ENCODE measurements at places on chromosomes 5 and 9.
A peak's percentile ranks its signal among the peaks of the same experiment; 100 is the strongest.

DNA sequence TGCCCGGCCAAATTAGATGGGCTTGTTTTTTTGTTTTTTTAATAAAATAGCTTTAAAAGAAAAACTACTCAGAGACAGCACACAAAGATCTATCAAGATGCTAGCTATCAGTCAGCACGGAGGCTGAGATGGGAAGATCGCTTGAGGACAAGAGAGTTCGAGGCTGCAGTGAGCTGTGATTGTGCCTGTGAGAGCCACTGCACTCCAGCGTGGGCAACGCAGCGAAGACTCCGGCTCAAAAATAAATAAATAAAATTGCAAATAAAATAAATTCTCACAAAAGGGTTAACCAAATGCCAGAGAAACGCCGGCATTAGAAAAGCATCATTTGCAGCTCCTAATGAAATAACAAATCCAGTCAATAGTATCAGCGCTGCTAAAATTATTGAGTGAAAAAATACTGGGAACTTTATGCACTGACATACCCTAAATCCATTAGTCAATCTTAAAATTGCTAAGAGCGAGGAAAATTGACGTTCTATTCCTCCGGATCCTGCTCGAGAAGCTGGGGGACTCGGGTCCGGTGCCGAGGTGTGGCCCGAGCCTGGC is 681 bp downstream of the CPLANE1 start:
- DNase-seq = no peak

- DNase-seq = no peak
These were observed 27.6 kb downstream of the SEMA4D start for GRCh38 chr9:89470224-89470839.

GRCh38 chr5:110335361-110336066 is 391.0 kb downstream of the TMEM232 start:
- DNase-seq = no peak

DNA sequence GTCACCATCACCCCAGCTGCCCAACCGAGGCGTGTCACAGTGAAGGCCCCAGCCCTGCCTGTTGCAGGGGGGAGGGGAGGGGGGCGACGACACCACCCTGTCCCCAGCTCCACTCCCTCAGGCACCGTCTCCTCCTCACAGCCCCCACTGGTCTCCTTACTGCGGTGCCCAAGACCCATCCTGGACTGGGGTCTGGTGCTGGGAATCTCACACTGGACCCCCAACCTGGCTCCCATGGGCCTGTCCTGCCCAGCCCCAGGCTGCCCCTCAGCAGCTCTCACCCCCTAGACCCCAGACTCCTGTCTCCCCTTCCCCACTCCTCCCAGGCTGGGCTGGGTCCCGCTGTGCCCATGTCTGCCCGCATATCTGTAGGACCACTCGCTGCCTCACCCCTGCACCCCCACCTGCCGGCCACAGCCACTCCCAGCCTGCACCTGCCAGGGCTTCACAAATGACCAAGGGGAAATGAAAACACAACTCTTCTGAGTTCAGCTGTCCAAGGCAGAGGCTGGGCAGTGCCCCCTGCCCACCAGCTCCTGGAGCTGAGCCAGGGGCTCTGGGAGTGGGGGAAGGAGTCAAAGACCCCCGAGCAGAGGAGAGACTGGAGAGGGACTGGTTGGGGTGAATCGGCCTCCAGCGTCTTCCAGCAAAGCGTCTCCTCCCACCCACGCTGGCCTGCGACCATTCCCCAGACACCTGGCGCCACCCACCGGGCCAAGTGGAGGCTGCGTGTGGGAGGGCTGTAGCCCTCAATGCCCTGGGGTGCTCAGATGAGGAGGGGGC is 32.6 kb upstream of the EGFL7 start:
- DNase-seq = peak; percentile 74

- no peak for DNase-seq
These were observed 351.3 kb downstream of the NTRK2 start for GRCh38 chr9:85020791-85021190.

- DNase-seq = no peak
These were observed 137.4 kb upstream of the ABCA1 start for GRCh38 chr9:105065098-105066088.

DNA sequence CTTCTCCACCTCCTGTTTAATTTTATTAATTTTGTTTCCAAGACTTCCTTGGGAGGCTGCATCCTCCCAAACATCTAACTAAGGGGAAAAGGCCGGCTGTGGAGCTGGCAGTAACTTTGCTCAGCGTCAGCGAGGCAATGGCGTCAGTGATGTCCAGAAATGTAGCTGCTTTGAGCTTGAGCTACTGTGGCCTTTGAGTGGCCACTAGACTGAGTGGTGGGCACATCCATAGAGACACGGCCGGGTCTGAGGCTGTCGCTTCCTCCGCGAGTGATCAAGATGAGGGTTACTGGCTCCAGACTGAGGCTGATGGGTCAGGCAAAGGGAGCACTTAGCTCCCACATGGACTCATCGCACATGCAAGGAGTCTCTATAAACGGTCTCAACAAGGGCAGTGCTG is 277.0 kb downstream of the HSPA4 start:
- DNase-seq = no peak

DNA sequence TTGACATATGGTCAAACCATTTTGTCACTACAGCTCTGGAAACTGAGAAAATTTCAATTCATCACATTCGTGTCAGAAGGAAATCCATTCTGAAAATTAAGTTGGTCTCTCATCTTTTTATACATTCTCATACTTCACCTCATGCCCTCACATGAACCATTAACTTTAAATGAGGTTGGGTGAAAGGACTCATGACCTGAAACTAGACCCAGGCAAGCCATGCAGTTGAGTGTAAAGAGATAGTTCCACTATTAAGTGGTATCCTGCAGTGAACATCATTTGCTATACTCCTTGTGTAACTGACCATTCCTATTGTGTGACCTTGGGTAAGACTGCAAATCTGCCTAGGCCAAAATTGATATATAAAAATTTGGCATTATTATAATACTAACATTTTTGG is 299.6 kb upstream of the GRIN3A start:
- DNase-seq = no peak

- no peak for DNase-seq
These were observed 81.1 kb downstream of the PDZD2 start for GRCh38 chr5:31720004-31720403.

DNA sequence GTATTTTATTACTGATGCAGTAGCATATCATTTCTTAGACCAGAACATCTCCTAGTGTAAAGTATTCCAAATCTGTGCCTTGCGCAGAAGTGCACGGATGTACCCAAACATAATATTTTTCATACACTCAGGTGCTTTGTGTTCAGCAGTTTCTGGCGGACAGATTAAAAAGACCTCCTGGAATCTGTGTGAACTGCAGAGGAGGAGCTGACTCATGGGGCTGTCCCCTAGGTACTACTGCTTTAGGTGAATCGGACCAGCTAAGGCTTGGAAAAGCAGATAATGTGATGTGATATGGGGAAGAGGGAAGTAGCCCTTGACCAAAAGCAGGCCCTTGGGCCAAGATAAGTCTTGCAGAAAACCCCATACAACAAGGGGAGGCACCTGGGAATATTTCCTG is 310.1 kb downstream of the PLK2 start:
- DNase-seq = no peak

DNA sequence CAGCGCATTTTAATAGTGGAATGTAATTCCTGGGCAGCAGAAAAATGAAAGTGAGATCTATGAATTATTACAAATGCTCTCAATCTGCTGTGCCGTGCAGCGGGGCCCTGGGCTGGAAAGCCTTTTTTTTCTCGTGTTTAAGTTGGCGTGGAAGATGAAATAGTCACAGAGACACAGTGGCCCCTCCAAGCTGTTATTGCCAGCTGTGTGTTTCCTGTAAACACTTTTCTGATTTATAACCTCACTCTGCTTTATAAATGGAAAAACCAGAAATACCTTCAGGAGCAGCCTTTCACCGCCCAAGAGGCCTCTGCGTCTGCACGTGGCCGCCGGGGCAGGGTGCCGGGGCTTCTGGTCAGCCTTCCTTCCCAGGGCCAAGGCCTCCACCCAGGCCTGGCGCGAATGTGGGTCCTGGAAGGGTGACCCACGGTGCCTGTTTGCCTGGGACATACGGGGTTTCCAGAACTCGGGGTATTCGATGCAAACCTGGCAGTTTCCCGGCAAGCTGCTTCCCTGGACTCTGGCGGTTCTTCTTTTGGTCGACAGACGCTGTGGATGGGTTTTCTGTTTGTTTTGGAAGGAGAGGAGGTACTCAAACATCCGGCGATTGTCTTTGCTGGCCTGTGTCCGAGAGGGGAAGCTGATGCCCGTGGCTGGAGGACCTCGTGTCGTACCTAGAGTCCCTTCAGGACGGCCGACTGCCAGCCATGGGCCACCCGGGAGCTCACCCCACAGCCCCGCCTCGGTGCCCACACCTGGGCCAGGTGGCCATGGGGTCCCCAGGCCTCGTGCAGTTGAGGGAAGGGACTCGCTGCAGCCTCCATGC is 256.7 kb downstream of the PARP8 start:
- no peak for DNase-seq

DNA sequence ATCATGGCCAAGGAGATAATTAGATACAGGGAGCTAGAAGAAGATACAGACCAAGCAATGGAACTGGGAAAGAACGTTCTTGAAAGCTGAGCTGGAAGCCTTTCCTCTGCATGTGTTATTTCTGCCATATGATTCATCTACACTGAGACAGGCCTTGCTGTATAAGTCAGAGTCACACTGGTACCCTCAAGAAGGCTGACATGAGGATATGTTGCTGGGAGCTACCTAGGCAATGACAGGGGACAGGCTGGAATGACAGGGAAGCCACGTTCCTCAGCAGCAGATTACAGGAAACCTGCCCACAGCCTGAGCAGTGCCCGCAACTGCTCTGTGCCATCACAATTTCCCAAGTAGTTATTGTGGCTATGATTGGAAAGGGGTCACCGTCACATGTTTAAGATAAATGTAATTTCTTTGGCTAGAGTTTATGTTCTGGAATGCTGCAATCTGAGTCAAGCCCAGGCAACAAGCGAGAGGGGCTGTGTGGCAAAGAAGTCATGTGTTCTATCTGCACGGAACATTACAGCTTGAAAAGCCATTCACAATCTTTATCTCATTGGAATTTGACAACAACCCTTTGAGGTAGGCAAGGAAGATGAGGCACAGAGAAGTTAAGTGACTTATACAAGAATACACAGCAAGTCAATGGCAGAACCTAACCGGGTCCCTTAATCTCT is 108.2 kb downstream of the TTLL11 start:
- DNase-seq = no peak

DNA sequence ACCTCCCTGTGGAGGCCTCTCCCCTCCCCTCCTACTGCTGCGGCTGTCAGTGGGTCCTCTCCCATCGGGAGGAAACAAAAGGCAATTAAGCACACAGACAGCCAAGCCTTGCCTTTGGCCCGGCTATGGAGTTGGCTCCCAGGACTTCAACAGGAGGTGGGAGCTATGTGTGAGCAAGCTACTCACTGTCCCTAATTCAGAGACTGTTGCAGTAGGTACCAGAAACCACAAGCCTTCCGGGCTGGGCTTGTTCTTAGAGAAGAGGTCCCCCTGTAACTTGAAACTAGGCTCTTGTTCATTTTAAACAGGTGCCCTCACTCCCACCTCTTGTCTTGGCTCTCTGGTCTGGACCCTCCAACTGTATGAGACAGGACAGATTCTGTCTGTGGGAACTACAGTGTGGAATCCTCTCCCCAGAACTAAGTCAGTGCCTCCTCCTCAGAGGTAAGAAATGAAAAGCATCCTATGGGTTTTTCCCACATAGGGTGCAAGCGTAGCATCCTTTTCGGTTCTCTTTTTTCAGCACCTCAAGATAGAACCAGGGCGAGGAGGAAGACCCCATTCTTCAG is 561.1 kb downstream of the EBF1 start:
- no peak for DNase-seq

GRCh38 chr5:146440870-146441495 is 6.2 kb upstream of the TCERG1 start:
- no peak for DNase-seq

DNA sequence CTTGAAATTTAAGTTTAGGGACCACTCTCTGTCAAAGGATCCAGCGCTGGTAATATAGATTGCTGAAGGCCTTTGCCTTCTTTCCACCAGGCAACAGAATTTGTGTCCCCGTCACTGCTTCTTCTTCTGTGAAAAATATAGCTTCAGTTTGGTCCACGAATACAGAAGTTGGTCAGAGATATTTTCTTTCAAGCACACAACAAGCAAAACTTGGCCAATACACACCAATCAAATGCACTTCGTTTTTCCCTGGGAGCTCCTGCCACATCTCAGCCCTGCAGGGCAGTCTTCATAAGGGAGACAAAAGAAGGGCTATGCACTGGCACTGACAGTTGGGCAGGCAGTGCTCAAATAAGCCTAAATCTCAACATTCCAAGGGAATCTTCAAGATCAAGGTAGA is 22.9 kb downstream of the HAVCR2 start:
- DNase-seq = no peak

GRCh38 chr9:134554373-134555093 is 87.1 kb upstream of the COL5A1 start:
- peak; percentile 28 for DNase-seq

GRCh38 chr9:109249615-109250014 is 71.2 kb downstream of the EPB41L4B start:
- no peak for DNase-seq

- DNase-seq = no peak
These were observed 469.9 kb downstream of the PRR16 start for GRCh38 chr5:120934031-120934430.

DNA sequence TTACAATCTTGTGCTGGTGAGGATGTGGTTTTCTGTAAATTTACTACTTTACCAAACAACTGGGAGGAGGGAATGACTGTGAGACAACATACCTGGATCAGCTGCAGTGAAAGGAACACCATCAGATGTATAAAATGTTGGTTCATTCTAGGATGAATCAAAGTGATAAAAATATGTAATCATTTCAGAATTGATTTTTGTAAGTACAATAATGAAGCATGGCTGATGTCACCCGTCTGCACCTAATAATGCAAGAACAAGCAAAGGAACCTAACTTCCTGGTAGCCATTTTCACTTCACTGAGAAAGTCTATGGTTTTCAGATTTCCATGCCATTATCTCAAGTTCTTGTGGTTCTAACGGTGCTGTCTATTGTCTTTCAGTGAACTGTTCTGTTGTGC is 18.7 kb upstream of the C5orf34 start:
- DNase-seq = no peak

DNA sequence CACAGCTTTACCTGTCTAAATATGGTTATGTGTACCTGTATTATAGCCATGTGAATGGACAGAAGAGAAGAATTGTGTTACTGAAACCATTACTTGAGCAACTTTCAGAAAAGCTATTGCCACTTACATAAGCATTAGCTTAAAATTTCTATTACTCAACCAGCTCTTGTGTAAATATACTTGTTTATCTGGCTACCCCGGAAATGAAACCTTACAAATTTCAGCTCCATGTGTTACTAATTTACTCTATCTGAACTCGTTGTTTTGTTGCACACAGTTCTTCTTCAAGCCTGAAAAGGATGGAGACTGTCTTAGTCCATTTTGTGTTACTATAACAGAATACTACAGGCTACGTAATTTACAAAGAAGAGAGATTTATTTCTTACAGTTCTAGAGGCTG is 22.5 kb upstream of the ADAMTSL1 start:
- DNase-seq = no peak

GRCh38 chr9:121359351-121360294 is 10.4 kb downstream of the STOM start:
- DNase-seq = no peak

Data from mucosa of descending colon (tissue), 3 donors.